GM19239 (cell line): ENCODE measurements at places on chromosomes 6 and 20.

DNA sequence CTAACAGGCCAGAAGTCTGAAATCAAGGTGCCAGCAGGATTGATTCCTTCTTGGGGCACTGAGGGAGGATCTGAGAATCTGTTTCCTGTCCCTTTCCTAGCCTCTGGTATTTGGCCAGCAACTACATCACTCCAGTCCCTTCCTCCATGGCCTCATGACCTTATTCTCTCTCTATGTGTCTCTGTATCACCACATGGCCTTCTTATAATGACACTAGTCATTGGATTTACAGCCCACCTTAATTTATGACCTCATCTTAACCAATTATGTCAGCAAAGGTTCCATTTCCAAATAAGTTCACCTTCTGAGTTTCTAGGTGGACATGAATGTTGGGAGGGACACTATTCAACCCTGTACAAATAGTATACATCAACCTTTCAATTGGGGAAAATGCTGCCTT, 29.3 kb downstream of the SCML4 start:
- no peak for DNase-seq

- DNase-seq = no peak
These were observed 65.6 kb upstream of the KIF13A start for GRCh38 chr6:18053078-18053477.

DNA sequence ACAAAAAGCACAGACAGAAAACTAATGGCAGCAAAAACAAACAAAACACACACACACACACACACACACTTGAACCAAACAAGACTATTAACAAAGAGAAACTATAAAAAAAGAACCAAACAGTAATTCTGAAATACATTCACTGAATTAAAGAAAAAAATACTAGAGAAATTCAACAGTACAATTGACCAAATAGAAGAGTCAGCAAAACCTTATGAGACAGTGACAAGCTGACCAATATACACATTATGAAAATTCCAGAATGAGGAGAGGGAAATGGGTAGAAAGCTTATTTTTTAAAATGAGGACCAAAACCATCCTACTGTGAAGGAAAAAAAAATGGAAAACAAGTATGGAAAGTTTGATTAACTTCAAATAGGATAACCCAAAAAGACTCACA, 212.2 kb upstream of the BTBD3 start:
- no peak for DNase-seq

DNA sequence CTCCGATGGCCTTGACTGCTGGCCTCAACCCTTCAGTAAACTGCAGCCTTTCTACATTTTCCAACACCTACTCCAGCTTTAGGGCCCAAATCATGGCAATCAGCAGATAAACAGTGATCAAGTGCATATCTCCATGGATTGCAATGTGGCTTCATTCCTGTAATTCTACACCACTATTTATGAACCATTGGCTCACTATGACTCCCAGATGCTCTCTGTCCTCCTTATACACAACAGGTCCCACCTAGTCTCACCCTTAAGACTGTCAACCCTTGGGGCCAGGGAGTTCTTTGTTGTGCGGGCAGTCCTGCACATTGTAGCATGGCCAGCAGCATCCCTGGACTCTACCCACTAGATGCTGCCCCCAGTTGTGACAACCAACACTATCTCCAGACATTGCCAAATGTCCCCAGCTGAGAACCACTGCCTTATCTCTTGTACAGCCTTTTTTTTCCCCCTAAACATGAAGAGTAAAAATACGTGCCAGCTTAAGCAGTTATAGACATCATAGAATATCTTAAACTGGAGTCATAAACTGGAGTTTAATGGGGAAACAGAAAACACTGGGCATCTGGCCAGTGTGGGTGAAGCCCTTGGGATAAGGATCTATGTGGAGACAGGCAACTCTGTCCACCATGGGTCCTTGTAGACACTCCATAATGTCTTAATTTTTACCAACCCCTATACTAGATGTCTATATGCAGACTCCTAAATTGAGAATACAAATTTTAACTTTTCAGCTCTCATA, 21.1 kb downstream of the MRPL14 start:
- no peak for DNase-seq

DNA sequence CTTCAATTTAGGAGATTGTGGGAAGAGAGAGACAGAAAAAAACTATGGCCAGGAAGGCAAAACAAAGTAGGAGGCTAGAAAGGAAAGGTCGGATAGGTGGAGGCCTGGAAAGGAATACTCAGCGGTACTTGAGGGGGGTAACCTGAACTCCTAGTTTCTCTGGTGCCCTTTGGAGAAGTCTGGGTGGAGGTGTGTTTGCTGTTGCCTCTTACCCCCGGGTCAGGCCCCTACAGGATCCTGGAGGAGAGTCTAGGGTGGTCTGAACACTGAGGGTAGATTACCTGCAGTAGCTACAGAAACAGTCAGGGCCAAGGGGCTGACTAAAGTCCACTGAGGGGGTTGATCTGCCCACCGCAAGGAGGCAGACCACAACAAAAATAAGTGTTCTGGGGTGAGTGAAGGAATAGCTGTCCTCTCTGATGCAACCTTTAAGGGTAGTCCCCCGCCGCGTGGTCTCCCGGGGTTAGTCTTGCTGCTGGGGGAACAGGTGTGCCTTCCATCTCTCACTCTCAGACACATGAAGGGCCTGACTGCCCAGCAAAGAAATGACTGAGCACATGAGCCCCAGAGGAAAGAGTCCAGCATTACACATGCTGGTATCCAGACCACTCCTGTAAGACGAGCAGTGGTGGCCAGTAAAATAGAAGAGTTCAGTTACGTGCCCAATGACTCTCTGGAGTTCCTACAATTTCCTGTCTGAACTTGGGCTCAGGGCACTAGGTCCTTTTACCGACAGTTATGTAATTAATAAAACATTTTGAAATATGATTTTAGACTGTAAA, 59.5 kb downstream of the MTHFD1L start:
- no peak for DNase-seq

DNA sequence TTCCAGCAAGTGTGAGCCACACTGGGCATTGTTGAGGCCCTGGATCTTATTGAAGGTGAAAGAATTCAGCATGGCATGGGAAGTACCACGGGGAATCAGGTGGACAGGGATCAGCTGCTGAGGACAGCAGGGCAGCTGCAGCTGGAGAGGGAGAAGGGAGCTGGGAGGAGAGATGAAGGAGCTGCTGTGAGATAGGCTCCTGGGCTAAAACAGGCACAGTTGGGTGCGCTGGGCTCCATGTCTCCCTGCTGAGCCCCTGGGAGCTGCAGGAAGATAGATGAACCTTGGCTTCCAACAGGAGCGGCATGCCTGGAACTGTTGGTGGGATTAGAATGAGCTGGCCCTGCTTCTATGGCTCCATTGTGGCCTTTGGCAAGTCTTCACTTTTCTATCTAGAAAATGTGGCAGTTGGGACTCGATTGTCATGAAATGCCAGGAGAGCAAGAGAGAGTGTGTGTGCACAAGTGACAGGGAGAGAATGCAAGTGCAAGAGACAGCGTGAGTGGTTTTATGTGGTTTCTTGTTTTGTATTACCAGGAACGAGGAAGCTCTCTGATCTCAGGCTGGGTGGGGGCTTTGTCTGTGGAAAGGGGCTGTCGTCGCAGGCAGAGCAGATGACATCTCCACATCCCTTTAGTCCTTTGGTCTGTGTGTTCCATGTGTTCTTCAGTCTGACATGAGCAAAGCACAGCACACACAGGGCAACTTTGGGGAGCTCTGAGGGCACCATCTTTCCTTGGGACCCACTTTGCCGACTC, 20.4 kb downstream of the SNPH start:
- no peak for DNase-seq

DNA sequence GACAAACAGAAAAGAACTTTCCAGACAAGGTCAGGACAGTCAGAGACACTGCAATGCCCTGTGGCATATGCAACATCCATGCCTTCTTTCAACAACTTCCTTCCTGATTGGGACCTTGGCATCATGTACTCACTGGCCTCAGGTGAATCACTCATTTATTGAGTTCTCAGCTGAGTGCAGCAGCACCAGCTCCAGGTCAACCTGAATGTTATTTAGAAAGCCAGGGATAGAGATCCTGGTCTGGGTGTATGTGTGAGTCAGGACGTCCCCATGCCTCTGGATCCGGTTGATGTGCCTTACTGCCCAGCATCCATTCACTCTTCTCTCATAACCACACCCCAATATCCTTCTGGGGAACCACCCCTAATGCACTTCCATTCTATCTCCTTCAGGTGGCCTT, 54.4 kb downstream of the SNRNP48 start:
- DNase-seq = no peak

DNA sequence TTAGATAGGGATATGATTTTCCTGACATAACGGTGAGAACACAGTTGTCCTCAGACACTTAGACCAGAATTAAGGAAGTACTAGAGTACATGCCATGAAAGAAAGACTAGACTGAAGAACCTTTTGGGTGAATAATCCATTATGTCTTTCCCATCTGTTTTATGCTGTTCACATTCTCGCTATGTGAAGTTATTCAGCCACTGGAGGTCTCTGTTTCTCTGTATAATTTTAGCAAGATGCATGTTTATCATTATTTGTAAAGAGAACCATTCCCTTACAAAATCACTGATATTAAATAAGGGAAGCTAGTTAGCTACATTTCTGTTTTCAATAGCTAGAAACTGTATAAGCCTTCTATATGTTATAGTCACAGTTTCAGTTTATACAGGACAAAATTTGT, 391.9 kb downstream of the CD109 start:
- no peak for DNase-seq

DNA sequence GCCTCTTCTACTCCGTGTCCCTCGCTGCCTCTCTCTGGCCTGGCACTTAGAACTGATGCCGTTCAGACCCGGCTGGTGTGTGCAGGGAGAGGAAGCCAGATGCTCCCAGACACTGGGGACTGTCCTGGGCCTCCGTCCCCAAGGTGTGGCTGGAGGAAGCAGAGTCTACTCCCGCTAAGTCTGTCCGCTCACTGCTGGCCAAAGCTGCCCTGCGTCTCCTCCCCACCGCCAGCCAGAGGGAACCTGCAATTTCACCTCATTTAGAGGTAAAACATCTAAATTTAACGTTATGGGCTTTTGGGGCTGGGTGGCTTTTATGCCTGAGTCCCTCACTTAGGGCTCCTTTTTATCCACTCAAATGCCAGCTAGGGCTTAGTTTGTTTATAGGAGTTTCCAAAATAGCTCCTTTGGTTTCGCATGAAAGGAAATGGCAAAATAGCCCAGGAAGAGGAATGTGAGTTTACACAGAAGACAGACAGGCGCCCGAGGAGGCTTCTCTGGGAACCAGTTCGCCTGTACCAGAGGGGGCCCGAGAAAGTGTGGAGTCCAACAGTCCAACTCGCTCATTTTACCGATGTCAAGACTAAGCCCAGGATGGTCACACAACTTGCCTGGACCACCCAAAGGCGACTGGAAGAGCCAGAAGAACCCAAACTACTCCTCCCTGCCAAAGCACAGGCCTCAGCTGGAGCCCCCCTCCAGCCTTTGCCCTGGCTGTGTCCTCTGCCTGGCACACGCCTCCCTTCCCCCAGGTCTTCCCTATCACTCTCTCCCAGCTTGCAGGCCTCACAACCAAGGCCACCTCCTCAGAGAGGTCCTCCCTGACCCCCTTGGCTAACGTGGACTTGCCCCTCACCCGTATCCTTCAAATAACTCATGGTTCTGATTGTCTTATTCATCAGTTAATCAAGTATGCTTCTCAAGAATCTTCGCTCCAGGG, 54.5 kb downstream of the RIPOR3 start:
- DNase-seq = no peak
